ENCODE measurements at places on chromosomes 1 and 21.

- DNase-seq: no peak
These were observed 372.8 kb downstream of the PTBP2 start for GRCh38 chr1:97094247-97094972.

- no peak for DNase-seq
These were observed 581 bp downstream of the EFCAB14 start for GRCh38 chr1:46718340-46718726.

- no peak for DNase-seq
These were observed 726 bp upstream of the FCER1G start for GRCh38 chr1:161214369-161214768.

DNA sequence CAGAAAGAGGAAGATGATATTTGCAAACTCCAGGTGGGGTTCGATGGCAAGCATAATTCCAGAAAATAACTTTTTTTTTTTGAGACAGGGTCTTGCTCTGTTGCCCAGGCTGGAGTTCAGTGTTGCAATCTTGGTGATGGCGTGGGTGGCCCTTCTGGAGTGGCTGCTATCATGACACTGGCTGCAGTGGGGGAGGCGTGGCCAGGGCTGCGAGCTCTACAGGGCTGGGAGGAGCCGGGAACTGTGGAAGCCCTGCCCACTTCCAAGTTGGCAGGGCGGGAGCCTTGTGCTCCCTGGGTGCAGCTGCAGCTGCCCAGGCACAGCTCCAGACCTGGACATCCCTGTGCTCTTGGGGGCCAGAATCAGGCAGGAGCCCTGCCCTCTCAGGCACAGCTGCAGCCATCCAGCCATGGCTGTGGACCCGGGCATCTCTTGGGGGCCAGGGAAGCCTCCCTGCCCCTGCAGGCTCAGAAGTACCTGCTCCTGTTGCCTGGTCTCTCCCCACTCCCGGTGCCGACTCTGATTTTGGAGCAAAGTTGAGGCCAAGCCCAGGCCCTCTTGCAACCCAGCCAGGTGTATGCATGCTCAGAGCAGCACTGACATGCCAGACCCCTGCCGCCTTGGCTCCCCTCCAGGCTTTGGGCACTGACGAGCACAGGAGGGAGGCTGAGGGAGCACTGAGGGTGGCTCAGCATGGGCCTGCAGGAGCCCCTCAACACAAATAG, 7.2 kb upstream of the BCL10 start:
- no peak for DNase-seq

- DNase-seq: no peak
These were observed 1.3 kb downstream of the TACSTD2 start for GRCh38 chr1:58575551-58576324.

- no peak for DNase-seq
These were observed 175.1 kb downstream of the CAMTA1 start for GRCh38 chr1:6960291-6960811.

DNA sequence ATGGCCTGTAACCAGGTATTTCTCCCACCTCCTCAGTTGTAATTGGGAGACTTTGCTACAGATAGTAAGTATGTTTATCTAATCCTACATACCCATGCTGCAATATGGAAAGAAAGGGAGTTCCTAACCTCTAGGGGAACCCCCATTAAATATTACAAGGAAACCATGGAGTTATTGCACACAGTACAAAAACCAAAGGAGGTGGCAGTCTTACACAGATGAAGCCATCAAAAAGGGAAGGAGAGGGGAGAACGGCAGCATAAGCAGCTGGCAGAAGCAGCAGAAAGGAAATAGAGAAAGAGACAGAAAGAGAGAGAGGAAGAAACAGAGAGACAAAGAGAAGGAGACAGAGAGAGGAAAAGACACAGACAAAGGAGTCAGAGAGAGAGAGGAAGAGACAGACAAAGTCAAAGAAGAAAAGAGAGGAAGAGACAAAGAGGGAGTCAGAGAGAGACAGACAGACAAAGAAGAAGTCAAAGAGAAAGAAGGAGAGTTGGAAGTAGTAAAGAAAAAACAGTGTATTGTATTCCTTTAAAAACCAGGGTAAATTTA, 142.9 kb downstream of the FASLG start:
- no peak for DNase-seq

DNA sequence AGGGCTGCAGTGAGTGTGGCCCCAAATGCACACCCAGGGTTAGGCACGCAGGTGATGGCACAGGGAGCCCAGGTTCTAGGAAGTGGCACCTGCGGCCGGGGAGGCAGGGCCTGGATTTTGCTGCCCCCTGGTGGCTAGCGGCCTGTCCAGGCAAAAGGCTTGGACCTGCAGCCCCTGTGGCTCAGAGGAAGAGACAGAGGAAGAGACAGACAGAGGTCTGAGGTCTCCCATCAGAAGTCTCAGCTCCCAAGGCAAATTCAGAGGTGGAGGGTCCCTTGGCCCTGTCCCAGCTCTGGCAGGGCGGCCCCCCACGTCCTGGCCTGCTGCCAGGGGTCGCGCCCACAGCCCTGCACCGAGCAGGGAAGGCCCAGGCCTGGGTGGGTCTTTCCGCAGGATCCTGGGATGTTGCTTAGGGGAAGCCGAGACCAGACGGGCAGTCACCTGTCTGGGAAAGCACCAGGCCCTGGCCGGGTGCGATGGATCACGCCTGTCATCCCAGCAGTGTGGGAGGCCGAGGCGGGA, 8.0 kb upstream of the TNFRSF14 start:
- DNase-seq: no peak

DNA sequence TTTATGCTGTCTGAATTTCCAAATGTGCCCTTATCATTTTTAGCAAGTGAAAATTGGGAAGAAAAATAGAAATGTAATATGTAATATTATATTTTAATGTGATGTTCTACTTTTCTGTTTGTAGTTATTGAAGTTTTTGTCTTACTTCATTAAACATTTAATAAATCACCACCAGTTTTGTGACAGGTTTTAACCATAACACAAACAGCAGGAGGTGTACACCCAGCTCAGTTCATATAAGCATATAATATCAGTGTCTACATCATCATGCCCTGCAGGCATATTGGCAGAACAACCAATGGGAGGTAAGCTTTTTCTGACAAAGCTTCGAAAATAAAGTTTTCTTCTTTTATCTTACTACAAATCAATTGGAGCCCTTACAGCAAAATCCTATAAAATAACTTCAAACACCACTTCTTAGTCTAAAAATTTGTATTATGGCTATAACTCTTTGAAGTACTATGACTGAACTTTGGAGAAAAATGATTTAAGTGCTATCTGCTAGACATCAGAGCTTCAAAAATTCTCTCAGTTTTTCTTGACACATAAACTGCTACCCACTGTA, 236.7 kb downstream of the BARHL2 start:
- DNase-seq: no peak

DNA sequence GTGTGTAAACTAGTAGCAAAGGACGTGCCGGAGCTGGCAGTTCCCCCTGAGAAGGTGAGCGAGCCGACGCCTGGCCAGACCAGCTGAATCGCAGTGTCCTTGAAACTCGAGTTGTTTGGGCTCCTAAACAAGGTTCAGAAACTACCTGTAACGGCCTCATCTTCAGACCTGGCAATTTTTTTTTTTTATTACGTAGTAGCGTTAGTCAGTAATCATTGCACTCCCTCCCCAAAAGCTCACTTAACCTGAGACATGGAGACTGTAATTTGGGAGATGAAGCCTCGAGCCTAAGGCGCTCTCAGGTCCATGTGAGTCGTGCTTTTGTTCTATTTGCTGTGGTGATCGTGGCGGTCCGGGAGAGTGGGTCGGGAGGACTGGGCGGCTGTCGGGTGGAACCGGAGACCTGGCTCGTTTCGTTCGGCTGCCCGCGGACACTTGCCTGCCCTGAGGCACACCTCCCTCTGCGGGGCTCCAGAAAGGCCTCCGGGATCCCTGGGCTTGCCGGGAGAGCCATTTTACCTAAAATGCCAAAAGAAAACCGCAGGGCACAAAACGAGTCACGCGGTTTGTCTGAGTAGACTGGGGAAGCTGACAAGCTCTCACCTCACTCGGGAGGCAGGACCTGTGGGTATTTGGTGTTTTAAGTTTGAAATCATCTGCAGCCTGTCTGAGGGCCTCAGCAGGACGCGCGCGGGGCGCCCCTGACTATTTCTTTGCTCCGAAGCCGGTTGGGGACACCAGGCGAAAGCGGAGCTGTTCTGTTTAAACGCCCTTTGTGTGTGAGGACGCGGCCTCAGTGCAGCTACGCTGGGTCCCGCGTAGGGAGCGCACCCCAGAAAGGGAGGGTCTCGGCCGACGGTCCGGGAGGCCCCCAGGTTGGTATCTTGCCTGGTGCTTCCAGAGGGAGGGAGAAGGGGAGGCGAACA, 722 bp downstream of the LHX8 start:
- DNase-seq: no peak

GRCh38 chr1:75952016-75952415, 19.8 kb upstream of the ASB17 start:
- no peak for DNase-seq

DNA sequence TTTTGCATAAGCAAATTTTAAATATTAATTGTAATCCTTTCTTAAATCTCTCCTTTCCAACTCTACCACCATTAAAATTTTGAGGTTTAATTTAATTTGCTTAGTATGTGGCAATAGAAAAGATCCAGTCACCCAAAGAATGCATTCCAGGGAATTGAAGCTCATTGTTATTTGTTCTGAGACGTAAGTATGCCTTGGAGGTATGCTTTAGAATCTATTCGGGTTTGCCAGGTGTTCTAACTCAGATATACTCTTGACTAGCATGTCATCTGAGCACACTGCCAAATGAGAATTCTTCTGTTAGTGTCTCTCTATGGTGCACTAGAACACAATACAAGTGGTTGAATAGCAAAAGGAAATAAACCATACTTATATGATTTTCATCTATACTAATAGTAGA, 813.6 kb upstream of the ADGRL2 start:
- no peak for DNase-seq

DNA sequence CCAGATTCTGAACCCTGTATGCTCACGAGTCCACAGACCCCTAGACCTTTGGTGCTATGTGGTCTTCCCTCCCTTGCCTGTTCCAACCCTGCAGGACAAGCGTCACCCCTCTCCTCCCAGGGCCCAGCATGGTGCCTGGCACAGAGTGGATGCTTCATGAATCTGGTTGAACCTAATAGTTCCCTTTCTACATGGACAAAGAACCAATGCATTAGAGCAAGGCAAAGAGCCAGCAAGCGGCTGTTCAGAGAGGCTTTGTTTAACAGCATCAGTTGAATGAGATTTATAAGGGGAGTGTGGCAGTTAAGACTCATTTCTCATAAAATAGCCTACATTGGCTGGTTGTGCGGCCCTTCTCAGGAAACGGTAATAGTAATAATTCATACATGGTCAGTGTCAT, 14.9 kb downstream of the SLC26A9 start:
- DNase-seq: no peak

DNA sequence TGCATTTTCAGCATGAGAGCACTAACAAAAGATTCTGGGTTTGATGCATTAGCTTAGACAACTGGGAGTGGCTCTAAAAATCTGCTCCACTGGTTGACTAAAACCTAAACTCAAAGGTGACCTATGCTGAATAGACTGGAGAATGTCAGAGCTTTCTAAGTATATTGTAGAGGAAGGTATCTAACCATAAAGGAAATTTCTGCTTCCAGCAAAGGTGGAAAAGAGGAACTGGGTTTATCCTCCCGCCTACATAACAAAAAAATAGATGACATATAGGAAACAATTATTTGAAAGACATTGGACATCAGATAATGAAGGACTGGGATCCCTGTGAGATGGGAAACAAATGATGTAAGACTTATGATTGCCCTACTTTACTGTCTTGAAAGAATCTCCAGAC, 35.8 kb upstream of the CR2 start:
- no peak for DNase-seq

- peak; percentile 40 for DNase-seq
These were observed 17.1 kb upstream of the TMEM9 start for GRCh38 chr1:201171063-201172036.

GRCh38 chr1:93605812-93606512, 75.7 kb downstream of the BCAR3 start:
- no peak for DNase-seq

- no peak for DNase-seq
These were observed 21.4 kb downstream of the NADK start for GRCh38 chr1:1756661-1757421.

DNA sequence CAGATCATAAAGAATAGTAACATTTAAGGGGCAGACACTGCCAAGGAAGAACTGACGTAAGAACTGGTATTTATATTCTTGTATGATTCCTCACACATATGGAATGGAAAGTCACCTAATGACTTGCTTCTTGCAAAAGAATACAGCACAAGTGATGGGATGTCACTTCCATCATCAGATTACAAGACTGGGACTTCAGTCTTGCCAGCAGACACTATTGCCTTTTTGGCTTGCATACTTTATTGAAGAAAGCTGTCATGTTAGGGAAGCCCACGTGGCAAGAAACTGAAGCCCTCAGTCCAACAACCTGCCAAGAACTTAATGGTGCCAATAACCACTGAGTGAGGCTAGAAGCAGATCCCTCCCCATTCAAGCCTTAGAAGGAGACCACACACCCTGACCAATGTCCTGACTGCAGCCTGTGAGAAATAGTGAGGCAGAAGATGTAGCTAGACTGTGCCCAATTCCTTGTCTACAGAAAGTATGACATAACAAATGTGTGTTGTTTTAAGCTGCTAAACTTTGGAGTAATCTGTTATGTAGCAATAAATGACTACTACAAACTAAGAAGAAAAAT, 12.0 kb downstream of the EGLN1 start:
- no peak for DNase-seq

DNA sequence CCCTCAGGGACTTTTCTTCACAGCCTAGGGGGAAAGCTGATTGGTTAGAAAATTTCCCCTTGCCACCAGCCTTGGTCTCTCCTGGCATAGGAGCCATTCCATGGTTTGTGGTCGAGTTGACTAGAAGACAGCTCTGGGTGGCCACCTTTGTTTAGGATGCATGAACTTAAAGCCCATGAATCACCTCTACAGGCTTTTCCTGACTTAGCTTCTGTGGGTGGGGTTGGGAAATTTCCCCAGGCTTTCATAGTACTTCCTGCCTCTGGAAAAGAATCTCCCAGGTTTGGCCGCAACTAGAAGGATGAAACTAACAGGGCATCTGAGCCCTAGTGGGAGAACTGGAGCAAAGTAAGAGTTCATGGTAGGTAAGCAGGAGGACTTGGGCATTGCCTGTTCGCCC, 72.6 kb downstream of the SNRPE start:
- DNase-seq: no peak

GRCh38 chr1:161085165-161085564, 4.2 kb downstream of the NECTIN4 start:
- no peak for DNase-seq

GRCh38 chr1:28900562-28900961, 13.8 kb upstream of the EPB41 start:
- DNase-seq: no peak

- no peak for DNase-seq
These were observed 212.6 kb upstream of the L1TD1 start for GRCh38 chr1:61981870-61982660.
